NCI-H2029 treated with DMSO at 0.1 percent for 48 hours (cell line): ENCODE measurements at places on chromosomes 2 and 18.

DNA sequence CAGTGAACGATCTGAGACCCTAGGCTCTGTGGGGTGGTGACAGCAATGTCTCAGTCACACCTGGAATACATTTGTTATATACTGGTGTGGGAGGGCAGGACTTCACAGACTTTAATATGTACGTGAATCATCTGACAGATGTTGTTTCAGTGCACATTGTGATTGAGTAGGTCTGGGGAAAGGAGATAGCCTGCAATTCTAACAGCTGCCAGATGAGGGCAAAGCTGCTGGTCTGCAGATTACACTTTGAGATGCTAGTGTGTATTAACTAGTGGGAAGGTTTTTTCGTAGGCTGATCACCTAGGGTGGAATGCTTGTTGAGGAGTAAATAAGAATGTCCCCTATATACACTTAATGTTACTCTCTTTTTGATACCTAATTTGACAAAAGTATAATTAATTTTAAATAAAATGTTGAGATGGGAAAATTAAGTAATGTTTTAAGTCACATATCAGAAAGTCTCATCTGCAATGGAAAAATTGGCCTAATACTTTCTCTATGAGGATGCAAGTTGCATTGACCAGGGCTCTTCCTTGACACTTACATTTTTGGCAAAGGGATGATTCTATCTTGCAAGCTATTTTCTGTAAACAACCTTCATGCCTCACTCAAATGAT, 496.9 kb upstream of the HNMT start:
- no peak for DNase-seq

DNA sequence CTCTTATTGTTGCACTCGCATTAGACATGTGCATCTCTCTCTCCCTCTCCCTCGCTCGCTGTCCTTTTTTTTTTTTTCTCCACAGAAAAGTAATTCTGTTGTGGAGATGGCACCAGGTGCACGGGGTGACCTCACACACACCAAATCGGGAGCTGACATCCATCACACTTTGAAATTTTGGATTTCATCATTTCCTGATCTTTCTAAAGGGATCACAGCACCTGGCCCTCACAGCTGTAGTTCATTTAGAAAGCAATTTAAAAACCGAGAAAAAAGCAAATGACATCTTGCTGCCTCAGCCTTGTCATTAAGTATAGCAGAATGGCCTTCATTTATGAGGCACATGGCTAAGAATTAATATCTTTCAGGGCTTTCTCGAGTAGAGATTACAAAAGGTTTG, 717.2 kb downstream of the RNF144A start:
- DNase-seq, result no peak

DNA sequence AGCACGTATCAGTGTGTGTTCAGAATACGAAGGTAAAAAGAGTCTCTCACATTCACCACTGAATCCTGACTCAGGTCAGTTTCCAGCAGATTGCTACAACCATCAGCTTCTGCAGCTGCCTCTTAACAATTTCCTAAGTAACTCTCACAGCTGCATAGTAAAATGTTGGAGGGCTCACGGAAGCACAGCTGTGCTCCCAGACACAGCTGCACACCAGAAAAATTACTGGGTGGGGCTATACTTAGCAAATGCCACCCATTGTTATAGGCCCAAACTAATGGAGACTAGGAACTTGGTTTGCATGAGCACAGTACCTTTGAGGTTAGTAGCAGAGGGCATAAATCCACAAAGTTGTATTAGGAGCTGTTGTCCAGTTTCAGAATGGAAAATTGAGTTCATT, 153.9 kb upstream of the ERBB4 start:
- DNase-seq, result no peak

DNA sequence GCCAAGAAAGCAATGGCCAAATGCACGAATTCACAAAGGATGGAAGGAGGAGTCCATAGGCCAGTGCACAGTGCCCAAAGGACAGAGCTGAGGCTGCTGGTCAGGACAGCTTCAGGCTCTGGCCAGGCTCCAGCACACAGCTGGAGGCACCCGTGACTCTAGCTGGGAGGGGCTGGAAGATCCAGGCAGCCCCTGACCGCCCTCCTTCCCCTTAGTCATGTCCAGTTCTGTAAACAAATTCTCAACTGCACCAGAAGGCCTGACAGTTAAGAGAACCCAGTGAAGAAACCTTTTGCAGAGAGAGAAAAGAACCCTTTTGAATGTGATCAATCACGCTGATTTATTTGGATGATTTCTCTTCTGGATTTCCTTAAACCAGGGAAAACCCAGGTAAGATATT, 7.7 kb upstream of the YWHAQ start:
- no peak for DNase-seq

DNA sequence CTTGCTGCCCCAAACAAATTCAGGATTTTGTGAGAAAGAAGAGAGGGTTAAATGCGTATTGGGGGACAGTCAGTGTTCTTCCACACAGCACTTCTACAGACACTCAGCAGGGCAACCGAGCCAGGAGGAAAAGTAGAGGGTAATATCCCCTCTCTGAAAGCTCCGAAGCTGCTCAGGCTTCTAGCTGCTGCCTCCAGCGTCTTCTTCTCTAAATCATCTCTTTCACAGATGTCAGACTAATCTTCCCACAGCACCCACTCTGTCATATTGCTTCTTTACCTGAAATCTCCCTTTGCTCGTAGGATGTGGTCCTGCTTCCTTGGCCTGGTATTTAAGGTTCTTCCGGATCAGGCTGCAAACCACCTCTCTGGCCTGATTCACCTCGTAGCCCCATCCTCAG, 117.6 kb upstream of the HAAO start:
- DNase-seq, result no peak

DNA sequence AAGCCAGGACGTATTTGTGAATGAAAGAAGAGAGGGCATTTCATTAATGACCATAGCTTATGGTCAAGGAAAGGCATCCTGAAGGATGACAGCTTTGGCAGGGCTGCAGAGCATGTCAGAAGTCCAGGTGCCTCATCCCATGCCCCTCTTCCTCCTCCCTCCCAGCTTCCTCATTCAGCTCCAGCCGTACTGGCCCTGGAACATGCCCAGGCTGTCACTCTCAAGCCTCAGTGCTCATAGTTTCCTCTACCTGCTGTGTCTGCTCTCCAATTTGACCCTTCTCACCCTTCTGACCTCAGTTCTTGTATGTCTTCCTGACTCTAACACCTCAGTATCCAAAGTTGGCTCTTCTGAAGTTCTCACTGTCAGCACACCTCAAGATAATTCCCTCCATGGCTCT, 695.8 kb upstream of the HS6ST1 start:
- no peak for DNase-seq

DNA sequence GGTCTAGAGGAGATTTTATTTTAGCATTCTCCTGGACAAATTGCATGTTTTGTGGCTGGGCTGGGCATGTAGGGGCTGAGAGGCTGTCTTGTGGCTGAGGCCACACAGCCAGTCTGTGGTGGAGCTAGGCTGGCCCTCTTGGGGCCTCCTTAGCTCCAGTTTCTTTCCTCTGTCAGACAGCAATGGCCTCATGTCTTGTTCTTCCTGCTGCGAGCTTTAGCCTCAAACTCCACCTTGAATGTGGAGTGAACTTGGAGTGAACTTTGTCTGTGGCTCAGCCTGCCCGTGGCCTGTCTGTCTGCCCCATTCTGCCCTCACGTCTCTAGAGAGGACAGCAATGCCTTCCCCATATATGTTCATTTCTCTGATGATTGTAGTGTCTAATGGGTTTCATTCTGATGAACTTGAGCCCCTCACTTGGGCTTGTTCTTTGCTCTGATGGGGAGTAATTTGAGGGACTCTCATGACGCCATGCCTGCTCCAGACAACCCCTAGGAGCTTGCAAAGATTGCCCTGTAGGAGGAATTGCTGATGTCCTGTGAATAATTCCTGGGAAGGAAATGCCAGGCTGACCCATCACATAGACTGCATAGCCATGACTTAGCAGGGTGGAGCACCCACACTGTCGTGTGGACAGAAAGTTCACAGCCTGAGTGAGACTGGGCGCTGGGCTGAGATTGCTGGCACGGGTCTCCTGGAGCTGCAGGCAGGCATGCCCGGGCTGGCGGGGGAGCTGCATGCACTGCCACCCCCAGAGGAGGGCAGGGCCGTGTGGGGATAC, 42.6 kb downstream of the ASAP2 start:
- DNase-seq, result no peak

DNA sequence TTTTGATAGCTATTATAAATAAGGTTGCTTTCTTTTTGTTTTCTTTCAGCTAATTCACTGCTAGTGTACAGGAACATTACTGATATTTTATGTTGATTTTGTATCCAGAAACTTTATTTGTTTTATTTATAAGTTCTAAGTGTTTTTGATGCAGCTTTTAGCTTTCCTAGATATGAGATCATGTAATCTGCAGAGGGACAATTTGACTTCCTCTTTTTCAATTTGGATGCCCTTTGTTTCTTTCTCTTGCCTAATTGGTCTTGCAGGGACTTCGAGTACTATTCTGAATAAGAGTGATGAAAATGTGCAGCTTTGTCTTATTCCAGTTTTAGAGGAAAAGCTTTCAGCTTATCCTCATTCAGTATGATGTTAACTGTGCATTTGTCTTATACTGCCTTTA, 643.4 kb upstream of the CDH2 start:
- DNase-seq, result no peak

- no peak for DNase-seq
These were observed 121.8 kb downstream of the TGFA start for GRCh38 chr2:70431716-70432347.

- no peak for DNase-seq
These were observed 105.6 kb upstream of the FHL2 start for GRCh38 chr2:105504459-105504858.

- no peak for DNase-seq
These were observed 206.3 kb downstream of the RAD51AP2 start for GRCh38 chr2:17311771-17312511.

- peak; percentile 13 for DNase-seq
These were observed 145.0 kb downstream of the TTC27 start for GRCh38 chr2:32772638-32773447.

DNA sequence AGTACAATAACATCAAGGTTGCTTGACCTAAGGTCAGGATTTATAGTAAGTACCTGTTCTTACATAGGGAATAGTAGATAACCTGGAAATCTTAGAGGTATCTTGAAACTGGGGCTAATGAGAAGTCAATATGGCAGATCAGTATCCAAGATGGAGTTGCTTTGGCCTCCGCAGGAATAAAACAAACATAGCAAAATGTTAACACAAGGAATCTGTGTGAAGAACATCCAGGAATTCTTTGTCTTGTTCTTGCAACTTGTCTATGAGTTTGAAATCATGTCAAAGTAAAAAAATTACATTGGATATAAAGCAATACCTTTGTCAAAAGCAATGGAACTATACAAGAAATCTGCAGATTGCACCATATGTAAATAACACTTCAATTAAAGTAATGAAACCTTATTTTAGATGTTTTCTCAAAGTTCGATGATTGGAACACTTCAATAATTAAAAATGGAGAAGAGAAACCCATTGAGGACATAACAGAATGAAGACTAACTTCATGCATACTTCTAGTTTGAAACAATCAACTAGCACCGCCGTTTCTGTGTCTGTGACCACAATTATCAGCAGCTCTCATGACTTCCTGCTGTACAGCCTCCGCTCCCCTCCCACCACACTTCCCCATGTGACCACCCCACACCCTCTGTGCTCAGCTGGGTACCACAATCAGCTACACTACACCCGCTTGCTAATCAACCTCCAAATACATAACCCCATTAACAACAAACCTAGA, 27.6 kb downstream of the C2orf76 start:
- no peak for DNase-seq

- DNase-seq, result no peak
These were observed 894.9 kb upstream of the CDH2 start for GRCh38 chr18:29071869-29072268.

- DNase-seq, result no peak
These were observed 115.6 kb downstream of the INO80D start for GRCh38 chr2:205970348-205970747.

GRCh38 chr18:55095584-55095983, 136.3 kb upstream of the CCDC68 start:
- DNase-seq, result no peak

DNA sequence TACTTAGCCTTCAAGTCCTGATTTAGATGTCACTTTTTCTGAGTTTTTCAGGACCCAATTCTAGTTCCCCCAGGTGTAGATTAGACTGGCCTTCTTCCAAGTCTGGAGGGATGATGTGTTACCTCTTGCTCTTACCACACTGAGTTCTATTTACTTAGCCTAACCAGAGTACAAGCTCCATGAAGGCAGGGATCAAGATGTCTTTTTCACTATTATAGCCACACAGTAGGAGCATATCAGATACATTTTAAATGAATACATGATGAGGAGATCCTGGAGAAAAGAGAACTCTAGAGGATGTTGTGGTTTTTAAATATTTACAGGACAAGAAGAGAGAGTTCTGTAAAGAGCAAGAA, 30.3 kb downstream of the TMEM87B start:
- no peak for DNase-seq

GRCh38 chr2:110674620-110675555, 3.0 kb downstream of the BUB1 start:
- no peak for DNase-seq

GRCh38 chr2:41879235-41879916, 168.4 kb upstream of the PKDCC start:
- DNase-seq, result no peak

DNA sequence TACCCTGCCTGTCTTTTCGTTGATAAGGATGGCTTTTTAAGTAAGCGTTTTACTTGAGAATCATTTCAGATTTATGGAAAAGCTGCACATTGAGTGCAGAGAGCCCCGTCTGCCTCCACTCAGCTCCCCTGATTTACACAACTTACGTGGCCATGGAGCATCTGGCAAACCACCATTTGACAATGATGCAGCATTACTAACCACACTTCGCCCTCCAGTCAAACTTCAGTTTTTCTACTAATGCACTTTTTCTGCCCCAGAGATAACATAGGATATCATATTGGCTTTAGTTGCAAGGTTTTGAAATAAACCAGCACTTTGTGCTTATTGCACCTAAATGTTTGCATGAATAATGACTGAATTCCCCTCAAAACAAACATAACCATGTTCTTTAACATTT, 165.1 kb upstream of the TPO start:
- DNase-seq, result no peak

GRCh38 chr2:47767497-47767844, 15.5 kb upstream of the MSH6 start:
- DNase-seq, result no peak

GRCh38 chr2:68889500-68889899, 18.3 kb upstream of the BMP10 start:
- DNase-seq, result no peak

GRCh38 chr2:61135510-61135909, 26.5 kb upstream of the C2orf74 start:
- DNase-seq, result no peak

GRCh38 chr18:55261253-55261652, 302.0 kb upstream of the CCDC68 start:
- DNase-seq, result no peak

GRCh38 chr2:11819235-11819729, 72.8 kb downstream of the LPIN1 start:
- DNase-seq, result no peak

GRCh38 chr2:98269274-98269673, 77.0 kb upstream of the CNGA3 start:
- DNase-seq, result peak; percentile 24
